M059J (cell line): ENCODE measurements at places on chromosomes 16 and 17. TPM values are rescaled to one million over a fixed set of nuclear protein-coding genes. Genes with fewer than 3 reads are reported as not detected.

The DUSP3 gene
- 37.7 and 51.5 TPM in 2 replicates for total RNA-seq

The SALL1 gene
- 9.5 and 12.1 TPM in 2 replicates for total RNA-seq

The KRTAP1-1 gene
- total RNA-seq, result not detected in 2 replicates

- DNase-seq, result peak; percentile 98
These were observed 31.9 kb downstream of the NMT1 start for GRCh38 chr17:45092911-45093430.

- DNase-seq, result no peak
These were observed 18.1 kb downstream of the PPL start for GRCh38 chr16:4918781-4919251.

- no peak for DNase-seq
These were observed 129.0 kb downstream of the KATNIP start for GRCh38 chr16:27678955-27679354.

- DNase-seq, result no peak
These were observed 691 bp downstream of the USB1 start for GRCh38 chr16:58001781-58002415.

DNA sequence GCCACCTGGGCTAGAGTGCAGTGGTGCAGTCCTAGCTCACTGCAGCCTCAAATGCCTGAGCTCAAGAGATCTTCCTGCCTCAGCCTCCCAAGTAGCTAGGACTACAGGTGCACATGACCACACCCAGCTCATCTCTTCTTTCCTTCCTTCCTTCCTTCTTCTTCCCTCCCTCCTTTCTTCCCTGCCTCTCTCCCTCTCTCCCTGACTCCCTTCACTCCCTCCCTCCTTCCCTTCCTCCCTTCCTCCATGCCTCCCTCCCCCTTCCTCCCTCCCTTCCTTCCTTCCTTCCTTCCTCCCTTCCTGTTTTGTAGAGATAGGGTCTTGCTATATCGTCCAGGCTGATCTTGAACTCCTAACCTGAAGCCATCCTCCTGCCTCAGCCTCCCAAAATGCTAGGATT, 23.5 kb upstream of the USP36 start:
- DNase-seq, result no peak

DNA sequence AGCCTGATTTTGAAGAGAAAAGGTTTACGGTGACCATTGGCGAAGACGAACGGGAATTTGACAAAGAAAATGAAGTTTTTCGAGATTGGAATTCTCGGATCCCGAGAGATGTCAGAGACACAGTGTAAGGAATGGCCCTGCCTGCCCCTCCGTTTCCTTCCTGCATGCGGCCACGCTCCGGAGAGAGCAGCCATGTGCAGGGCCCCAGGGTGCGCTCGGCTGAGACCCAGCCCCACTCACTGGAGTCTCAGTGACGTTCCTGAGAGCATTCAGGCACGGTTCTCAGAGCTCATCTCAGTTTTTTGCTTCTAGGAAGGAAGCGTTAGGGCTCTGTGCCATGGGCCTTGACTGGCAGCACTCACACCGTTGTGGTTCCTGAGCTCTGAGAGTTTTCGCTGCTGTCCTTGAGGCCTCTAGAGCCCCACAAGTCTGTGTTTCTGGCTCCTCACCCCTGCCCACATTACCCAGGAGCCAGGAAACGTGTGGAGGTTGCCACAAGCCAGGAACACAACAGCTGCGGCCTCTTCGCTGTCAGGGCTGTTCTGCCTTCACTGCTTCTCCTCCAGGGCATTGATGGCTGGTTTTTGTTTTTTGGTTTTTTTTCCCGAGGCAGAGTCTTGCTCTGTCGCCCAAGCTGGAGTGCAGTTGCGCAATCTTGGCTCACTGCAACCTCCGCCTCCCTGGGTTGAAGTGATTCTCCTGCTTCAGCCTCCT, 29.8 kb downstream of the ZC3H18 start:
- DNase-seq, result no peak

GRCh38 chr16:10202649-10203048, 20.4 kb upstream of the GRIN2A start:
- DNase-seq, result no peak
